Fibroblast of skin of left quadriceps (primary cell): ENCODE measurements at places on chromosomes 5 and 9.

GRCh38 chr5:169265888-169266287 lies 35.1 kb downstream of the SLIT3 start:
- DNase-seq: no peak

DNA sequence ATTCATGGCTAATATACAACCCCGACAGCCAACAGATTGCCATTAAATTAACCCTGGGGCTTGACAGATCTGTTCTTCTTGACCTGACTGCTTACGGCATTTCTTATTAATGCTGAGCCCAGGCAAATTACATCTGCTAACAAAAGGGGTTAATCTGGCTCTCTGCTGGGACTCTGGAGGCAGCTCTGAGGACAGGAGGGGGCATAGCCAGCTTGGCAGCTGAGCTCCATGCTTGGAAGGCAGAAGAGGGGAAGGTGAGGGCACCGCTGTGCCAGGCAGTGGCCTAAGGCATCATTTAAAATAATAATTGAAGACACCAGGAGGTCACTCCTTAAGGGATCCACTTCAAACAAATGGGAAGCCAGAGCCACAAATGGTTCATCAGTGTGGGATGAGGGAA lies 126.0 kb upstream of the GPR151 start:
- no peak for DNase-seq

GRCh38 chr5:122492675-122493074 lies 180.6 kb downstream of the SNCAIP start:
- no peak for DNase-seq

- DNase-seq: no peak
These were observed 424.0 kb downstream of the CDH18 start for GRCh38 chr5:19564036-19564435.

DNA sequence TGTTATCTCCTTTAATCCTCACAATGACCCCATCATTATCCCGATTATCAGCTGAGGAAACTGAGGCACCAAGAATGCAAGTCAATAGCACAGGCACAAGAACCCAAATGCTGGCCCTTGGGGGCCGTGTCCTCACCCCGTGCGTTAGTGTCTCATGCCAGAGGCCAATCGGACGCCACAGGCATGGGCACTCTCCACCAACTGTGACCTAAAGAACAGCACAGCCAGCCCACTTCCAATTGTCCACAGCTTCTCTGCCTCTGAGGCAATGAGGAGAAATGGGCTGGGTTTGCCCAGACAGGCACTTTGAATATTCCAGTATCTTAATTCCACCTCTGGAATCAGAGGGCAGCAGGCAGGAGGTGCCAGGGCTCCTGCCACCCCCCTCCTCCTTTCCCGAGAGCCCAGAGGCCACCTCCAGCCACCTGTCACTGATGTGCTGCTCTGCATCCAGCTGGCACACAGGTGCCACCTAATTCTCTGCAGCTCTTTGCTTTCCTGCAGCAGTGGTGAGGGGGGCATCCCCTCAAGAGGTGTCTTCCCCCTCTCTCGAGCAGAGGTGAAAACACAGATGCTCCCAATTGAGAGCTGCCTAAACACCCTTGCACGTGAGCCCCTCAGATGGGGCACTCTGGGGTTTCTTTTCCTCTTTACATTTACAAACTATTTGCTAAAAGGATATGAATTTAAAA lies 107.5 kb downstream of the ROR2 start:
- no peak for DNase-seq

- no peak for DNase-seq
These were observed 145.5 kb upstream of the SLC24A2 start for GRCh38 chr9:19934301-19934871.

DNA sequence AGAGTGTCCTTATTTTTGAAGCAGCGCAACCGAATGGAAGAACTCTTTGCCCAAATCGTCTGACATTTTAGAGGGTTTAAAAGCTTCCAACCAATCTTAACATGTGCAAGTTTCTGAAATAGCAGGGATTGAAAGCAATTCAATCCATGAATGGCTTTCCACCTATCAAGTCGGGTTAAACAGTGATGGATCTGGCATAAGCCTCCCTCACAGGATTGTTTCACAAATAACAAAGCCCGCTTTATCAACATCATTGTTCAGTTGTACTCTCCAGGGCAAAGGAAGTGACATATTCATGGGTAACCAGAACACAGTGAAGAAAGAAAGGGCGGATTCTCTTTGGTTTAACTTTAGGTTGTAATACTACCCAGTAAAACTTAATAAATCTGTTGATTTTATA lies 497.3 kb downstream of the MTRR start:
- no peak for DNase-seq

GRCh38 chr5:112549127-112549526 lies 130.1 kb upstream of the EPB41L4A start:
- DNase-seq: no peak

GRCh38 chr9:20477940-20478620 lies 144.2 kb downstream of the MLLT3 start:
- DNase-seq: no peak

DNA sequence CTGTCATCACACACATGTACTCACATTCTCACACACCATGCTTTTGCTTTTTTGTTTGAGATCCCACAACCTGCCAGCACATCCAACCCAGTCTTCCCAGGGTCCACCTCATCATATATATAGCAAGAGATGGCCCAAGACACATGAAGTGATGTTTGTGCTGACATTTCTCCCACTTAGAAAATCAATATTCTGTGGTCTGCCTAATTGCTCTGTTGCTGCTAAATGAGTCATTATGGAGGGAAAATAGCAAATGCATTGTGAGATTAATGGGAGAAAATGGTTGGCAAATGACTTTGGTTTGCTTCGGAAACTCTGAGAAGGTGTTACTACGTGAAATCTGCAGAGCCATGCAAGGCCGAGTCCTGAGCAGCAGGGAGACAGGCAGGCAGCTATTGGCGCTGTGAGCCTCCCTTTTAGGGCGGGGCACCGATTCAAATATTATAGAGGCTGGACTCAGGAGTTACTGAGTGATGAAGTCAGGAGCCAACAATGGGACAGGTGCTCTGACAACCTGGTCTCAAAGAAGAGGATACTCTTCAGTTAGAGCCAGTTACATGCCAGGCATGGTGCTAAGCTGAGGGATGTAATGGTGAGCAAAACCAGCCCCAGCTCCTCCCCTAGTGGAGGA lies 62.8 kb downstream of the DAB2IP start:
- no peak for DNase-seq

- no peak for DNase-seq
These were observed 163.3 kb downstream of the AUH start for GRCh38 chr9:91198405-91198804.

DNA sequence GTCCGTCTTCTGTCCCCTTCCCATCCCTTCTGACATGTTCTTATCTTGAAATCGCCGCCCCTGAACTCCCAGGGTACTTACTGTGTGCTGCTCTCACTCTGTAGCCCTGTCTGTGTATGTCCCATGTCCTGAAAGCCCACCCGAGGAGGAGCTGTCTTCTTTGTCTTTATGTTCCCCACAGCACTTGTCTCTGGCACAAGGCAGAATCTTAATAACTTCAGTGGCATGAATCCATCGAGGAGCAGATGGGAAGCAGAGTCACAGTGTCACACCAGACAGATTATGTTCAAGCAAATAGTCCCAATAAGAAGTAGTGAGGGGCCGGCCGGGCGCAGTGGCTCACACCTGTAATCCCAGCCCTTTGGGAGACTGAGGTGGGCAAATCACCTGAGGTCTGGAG lies 29.7 kb upstream of the LTC4S start:
- no peak for DNase-seq

- DNase-seq: no peak
These were observed 262.1 kb downstream of the SPOCK1 start for GRCh38 chr5:137236849-137237507.

GRCh38 chr5:111935835-111936234 lies 178.8 kb upstream of the NREP start:
- no peak for DNase-seq

DNA sequence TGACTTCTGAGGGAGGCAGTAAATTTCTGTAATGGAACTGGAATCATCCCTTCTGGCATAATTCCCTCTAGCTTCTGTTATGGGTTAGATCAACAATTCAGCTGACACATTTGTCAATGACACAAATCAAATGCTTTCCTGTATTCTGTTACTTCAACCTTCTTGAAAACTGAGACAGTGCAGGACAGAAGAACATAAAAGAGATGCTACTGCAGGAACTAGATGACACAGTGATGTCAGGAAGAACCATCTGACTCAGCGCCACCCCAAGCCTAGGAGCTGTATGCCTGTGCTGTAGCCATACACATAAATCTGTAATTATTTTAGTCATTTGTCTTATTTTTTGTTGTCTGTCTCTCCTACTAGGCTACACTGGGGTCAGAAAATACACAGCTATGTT lies 18.2 kb upstream of the CEP120 start:
- DNase-seq: no peak

- no peak for DNase-seq
These were observed 13.2 kb upstream of the LNPEP start for GRCh38 chr5:96922499-96923244.
